ENCODE measurements at places on chromosomes 6 and 20.

- no peak for DNase-seq
Measured at GRCh38 chr6:157381631-157382621, 936 bp downstream of the ZDHHC14 start.

GRCh38 chr6:133016631-133017030 is 202.3 kb downstream of the RPS12 start:
- DNase-seq, result no peak

GRCh38 chr20:16477632-16478031 is 95.6 kb downstream of the KIF16B start:
- no peak for DNase-seq

DNA sequence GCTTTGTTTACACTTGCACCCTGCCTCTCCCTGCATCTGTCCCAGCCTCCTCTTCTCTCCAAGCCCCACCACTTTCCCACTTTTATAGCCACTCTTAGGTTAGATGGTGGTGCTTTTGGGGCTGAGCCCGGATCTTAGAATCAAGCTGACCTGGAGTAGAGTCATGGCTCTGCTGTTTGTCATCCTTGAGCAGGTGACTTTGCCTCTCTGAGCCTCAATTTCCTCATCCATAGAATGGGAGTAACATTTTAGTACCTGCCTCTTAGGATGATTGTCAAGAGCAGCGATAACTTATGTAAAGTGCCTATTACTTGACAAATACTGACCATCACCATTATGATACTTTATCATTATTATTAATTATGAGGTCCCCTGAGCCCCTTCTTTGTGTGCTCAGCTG is 48.2 kb downstream of the CPNE5 start:
- no peak for DNase-seq

DNA sequence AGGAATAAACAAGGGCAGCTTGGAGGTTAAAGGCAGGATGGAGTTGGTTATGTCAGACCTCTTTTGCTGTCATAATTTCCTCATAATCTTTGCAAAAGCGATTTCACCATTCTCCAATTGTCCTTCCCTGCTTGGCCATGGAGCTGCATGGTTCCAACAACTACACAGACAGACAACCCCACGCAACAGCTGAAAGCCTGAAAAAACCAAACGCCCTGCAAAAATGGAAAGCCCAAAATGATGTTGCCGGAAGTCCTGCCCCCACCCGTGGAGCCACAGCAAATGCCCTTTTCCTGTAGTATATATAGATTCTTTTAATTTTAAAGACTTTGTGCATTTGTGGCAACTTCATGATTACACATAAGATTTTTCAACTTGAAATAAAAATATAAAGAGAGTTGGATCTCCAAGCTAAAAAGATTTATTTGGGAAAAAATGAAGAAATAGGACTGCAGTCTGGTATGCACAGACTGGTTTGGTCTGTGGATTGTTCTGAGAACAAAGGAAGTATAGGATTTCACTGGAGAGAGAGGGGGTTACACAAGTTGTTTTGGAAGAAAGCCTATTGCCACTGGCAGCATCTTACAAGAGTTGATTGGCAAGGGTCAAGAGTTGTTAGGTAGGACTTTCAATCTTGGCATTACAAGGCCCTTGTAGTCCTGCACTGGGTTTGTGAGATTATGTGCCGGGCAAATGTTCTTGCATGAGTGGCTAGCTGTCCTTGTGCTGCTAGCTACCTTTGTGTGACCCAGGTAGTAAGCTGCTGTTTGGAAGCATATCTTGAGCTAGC is 190.0 kb downstream of the C6orf118 start:
- no peak for DNase-seq

- no peak for DNase-seq
Measured at GRCh38 chr20:47362361-47363219, 6.1 kb upstream of the ZMYND8 start.

DNA sequence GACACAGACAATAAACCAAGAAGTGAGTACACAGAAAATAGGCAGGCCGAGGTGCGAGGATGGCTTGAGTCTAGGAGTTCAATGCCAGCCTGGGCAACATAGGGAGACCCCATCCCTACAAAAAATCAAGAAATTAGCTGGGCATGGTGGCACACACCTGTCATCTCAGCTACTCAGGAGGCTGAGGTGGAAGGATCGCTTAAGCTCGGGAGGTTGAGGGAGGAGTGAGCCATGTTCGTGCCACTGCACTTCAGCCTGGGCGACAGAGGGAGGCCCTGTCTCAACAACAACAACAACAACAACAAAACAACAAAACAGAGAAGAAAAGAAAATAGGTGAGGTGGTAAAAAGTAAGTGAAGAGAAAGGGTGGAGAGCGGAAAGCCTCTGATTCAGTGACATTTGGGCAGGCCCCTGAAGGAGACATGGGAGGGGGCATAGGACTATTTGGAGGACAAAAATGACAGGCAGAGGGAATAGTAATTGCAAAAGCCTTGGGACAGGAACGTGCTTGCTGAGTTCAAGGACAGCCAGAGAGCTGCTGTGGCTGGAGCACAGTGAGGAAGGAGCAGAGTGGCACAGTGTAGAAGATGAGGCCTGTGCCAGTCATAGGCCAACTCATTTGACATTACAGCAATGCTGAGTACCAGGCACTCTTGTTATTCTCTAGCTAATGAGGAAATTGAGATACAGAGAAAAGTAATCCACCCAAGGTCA is 160.6 kb downstream of the VEGFA start:
- DNase-seq, result no peak

DNA sequence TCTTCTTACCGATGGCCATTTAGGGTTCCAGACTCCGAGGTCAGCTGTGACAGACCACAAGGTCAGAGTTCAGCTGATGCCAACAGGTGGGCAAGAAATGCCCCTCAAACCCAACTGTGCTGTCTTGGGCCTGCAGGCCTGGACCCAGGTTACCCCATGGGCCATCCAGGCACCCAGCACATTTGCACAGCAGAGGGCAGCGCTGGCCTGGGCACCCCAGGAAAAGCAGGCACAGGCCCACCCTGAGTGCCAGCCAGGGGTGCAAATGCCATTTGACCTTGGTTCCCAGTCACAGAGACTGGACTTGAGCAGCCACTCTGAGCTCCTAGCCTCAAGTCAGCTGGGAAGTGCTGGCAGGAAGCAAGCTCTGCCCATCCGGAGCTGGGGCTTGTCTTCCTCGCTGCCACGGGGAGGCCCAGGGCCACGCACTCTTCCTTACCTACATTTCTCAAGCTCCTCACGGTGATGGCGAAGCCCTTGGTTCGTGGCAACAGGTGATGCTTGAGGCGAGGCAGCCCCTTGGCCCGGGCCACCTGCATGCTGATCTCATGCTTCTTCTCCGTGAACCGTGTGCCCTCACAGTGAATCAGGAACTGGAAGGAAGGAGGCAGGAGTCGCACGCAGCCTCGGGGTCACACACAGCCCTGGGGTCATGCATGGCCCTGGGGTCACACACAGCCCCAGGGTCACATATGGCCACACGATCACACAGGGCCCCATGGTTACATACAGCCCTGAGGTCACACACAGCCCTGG is 120.8 kb downstream of the AGPAT4 start:
- DNase-seq, result no peak

DNA sequence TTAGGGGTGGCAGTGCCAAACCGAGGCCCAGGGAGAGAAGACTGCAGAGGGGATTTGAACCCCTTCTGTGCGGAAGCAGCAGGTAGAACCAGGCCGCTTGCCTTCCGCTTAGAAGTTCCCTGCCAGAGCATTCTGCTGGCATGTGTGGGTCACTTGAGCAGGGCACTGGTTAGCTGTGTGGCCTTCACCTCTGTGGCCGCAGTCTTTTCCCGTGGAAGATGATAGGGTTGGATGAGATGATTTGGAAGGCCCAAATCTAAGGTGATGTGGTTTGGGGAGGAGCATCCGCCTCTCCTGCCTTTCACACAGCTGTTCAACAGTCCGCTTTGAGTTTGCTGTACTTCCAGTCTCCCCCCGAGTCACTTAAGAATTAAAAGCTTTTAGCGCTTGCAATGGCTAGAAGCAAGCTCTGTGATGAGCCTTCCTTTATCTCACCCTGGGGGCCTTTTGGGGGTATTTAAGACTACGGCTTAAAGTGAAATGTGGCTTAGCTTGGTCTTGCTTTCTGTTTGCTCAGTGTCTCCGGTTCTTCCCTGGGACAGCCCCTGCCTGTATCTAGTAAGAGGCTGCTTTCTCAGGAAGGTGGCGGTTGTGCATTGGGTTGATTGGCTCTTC is 743 bp downstream of the CMTR1 start:
- no peak for DNase-seq

DNA sequence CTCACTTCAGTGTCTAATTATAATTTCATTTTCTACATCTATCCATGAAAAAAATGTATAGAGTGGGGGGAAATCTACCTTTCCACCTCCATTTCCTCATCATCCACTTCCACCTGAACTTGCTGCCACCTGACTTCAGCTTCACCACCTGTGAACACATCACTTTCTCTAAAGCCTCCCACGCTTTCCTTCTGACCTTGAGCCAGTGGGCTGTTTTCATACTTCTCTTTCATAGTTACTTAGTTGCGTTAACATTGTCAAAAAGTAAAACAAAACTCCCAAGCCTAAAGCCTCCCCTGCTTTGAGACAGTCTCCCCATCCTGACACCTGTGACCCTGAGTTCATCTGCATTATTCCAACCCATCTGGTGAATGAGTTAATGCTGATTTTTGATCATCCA is 47.3 kb downstream of the KLHL31 start:
- DNase-seq, result no peak

DNA sequence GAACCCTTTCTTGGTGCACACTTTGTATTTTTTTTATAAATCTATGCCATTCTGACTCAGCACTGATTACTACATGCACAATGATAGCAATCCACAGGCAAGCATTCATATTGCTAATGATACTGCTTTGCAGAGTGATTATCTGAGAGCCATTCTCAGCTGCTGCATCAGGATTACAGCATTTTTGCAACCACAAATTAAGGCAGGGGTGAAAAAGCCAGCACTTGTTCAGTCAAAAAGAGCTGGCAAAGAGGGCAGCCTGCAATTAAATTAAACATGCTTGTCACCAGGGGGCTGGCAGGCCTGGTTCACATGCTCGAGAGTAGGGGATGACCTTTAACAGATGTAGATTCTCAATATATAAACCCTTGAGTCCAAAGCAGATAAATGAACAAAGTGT is 40.7 kb upstream of the SLC17A4 start:
- no peak for DNase-seq

- DNase-seq, result no peak
Measured at GRCh38 chr6:144250276-144250675, 34.9 kb upstream of the UTRN start.

DNA sequence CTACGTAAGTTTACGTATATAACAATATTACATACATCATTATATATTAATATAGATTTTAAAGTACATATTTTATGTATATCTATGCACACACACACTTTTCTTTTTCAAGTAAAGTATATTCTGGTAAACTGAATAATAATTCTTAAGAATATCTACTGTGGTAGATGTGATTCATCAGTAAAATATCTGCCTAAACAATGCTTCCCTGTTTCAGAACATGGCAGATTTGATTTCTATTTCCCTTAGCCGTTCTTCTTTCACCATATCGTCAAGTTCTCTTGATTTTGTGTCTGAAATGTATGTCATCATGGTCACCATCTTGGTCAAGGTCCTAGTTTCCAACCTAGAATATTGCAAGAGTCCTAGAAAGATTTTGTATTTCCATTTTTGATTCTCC is 195.6 kb downstream of the HDGFL1 start:
- no peak for DNase-seq

DNA sequence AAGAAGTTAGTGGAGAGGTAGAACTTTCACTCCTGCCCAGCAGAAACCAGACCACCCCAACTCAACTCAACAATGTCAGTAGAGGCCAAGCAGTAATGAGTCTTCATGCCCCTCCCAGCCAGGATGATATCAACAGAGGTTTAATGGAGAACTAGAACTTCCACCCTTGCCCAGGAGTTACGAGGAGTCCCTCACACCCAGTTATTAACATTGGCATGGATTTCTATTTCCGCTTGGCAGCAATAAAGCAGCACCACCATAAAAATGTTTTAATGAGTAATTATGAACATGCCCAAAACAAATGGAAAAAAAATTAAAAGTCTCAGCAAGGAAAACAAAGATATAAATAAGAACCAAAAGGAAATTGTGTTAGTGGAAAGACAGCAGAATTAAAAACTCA is 40.7 kb upstream of the ID4 start:
- DNase-seq, result no peak
